ENCODE measurements at places on chromosomes 16 and 17.

DNA sequence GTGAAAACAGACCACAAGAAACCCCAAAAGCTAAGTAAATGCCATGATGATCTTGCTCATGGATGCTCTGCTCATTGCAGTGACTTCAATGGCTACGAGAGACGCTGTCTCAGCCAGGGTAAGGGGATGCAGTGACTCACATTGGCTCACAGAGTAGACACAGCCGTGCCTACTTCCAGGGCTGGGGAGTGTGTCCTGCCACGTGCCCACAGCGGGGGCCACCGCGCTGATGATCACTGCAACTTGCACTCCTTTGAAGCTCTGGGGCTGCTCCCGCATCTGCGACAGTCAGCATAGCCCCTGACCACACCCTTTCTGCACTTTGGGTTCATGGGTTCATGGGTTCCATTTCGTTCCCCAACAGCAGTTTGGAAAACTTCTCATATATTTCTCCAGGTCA lies 231.4 kb upstream of the RPL38 start:
- no peak for DNase-seq

DNA sequence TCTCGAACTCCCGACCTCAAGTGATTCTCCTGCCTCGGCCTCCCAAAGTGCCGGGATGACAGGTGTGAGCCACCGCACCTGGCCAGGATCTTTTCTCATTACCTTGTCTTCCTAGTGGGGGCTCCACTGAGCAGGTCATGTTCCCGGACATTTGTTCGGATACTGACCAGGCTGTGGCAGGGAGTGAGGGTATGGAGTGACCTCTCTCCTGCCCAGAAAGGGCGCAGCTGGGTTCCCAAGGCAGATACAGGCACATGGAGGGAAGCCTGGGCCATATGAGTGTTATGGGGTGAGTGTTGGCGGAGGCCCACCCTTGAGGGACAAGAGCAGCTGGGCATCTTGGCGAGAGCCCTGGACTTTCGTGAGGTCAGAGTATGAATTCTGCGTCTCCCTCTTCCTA lies 5.5 kb downstream of the SERPINF1 start:
- DNase-seq: no peak

- DNase-seq: no peak
Measured at GRCh38 chr16:2776500-2777139, 460 bp downstream of the ELOB start.

- DNase-seq: no peak
Measured at GRCh38 chr17:12027658-12028057, 7.0 kb downstream of the MAP2K4 start.

- DNase-seq: no peak
Measured at GRCh38 chr16:51163366-51163765, 12.3 kb upstream of the SALL1 start.

GRCh38 chr17:27354051-27354490 lies 60.2 kb downstream of the WSB1 start:
- no peak for DNase-seq

GRCh38 chr17:79996291-79996690 lies 39.4 kb downstream of the TBC1D16 start:
- no peak for DNase-seq

GRCh38 chr17:39563476-39563875 lies 44.2 kb downstream of the NEUROD2 start:
- DNase-seq: no peak

DNA sequence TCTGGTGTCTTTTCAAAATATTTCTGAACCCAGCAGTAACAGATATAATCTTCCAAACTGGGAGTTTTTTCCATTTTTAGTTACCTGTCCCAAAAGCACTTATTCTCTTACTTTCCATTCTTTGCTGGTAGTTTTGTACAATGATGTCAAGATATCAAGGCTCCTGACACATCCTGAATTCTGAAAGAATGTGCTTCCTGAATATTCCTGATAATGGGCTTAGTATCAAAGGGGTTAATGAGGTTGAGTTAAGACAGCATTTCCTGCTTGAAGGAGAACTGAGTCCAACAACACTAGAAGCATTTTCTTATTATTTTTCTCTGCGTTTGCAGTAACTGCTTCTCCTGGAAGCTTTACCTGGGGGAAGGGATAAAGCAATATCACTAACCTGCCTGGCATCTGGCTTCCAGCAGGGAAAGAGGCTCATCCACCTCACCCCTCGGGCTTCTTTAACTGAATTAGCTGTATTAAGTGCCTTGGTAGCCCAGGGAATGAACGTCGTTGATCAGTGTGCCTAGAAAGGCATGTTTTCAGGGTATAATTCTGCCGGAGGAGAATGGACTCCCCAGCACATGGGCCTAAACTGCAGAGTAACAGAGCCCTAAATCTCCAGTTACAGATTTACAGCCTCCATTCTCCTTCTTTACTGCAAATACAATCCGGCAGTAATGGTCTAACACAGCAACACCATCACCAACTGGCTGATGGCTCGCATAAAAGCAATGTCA lies 134.4 kb downstream of the SNX11 start:
- no peak for DNase-seq

DNA sequence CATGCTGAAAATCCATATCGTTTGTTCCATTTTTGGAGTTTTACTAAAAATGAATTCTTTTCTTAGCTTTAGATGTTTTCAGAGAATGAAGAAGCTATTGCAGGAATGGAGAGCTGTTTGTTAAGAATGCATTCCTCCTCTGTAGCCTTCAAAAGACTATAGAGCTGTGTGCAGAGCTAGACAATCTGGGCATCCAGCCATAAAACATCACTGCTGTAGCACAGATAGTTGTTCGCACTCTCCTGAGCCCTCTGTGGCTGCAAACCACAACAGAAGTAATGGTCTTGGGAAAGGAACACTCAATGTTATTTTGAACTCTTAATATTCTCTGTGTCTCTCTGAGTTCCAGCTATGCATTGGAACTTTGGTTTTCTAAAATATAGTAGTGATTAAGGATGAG lies 4.9 kb downstream of the TNRC6C start:
- DNase-seq: peak; percentile 48

GRCh38 chr17:58671969-58672368 lies 19.9 kb downstream of the TEX14 start:
- DNase-seq: no peak

DNA sequence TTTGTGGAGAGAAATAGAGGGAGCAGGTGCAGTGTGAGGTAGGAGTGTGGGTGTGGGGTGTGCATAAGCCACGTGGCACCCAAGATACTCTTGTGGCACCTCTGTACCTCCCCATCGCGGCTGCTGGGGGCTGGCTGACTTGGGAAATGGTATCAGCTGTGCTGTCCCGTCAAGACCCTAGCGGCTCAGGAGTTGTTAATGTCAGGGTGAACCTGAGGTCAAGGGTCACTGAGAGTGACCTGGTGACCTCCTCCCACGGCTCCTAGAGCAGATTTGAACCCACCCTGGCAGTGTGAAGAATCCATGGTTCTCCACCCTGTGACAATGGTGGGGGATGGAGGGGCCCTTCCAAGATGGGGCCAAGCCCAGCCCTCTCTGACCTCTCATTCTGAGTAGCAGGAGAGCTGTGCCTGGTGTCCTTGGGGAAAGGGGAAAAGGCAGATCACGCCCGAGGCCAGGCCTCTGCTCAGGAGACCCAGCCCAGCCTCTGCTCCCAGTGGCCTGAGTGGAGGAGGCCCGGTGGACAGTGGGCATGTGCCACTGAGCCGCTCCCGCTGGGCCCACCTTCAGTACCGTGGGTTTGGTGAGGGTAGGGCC lies 3.0 kb upstream of the WFIKKN2 start:
- DNase-seq: no peak
